ENCODE measurements at places on chromosomes 11 and 22.
A peak's percentile ranks its signal among the peaks of the same experiment; 100 is the strongest.

DNA sequence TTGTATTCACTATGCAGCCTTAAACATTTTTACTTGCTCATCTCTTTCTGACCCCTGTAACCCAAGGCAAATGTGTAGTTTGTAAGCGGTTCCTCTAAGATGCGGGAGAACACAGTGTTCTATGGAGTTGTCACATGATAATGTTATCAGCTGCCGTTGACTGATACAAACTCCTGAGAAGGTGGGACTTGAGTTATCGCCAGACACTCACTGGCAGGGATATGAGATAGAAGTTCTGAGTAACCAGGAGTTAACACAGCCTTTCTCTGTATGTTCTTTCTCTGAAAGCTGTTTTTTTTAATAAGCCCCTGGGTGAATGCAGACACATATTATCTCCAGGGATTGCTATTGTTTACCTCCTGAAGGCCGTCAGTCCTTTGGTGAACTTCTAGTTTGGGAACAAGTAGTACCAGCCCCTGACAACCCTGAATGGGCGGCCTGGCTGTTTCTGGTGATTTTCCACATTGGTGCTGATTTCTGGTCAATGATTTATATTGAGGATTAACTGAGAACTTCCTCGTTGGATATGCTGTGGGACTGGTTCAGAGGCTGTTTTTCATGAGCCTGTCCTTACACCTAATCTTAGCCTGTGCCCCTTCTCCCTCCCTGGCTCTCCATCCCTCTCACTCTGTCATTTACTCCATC lies 155.3 kb upstream of the RASSF10 start:
- no peak overlapping the region for H3K4me3 ChIP-seq
- H3K36me3 ChIP-seq, result no peaks in the 10 kb centered on the region
- no peak overlapping the region for H3K27ac ChIP-seq
- no peak for DNase-seq

DNA sequence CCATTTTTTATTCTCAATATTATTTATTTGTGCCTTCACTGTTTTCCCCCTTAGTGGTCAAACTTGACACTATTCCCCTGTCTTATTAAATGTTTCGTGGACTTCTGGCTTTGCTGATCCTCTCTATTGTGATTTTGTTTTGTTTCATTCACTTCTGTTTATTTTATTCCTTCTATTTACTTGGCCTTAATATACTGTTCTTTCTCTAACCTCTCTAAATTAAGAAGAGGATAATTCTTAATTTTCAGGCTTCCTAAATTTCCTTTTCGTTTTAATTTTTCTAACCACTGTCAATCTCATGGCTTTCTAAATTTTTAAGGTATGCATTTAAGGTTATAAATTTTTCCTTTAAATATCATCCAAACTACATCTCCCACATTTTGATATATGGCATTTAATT lies 83.0 kb upstream of the KCNQ1OT1 start:
- no peak overlapping the region for H3K27ac ChIP-seq
- no peak overlapping the region for H3K4me3 ChIP-seq
- H3K27me3 ChIP-seq, result peaks cover 8% of the 10 kb centered on the region
- no peaks in the 10 kb centered on the region for H3K4me1 ChIP-seq
- no peak for DNase-seq

DNA sequence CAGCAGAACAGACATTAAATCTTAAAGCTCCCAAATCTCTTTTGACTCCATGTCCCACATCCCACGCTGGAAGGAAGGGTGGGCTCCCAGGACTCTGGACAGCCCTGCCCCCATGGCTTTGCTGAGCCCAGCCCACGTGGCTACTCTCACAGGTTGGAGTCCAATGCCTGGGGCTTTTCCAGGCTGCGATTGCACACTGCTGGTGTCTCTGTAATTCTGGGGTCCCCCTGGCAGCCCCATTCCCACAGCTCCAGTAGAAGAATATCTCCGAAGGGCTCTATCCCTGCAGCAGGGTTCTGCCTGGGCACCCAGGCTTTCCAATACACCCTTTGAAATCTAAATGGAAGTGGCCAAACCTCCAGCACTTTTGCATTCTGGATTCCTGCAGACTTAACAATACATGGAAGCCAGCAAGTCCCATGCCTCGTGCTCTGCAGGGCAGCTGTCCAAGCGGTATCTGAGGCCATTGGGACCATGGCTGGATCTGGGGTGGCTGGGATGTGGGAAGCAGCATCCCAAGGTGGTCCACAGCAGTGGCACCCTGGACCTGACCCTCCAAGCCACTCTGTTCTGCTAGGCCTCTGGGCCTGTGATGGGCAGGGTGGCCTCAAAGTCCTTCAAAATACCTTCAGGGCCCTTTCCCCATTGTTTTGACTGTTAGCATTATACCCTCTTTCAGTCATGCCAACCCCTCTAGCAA lies 47.9 kb upstream of the TH start:
- no peaks in the 10 kb centered on the region for H3K4me1 ChIP-seq
- H3K4me3 ChIP-seq, result no peak overlapping the region
- no peak for DNase-seq
- H3K27ac ChIP-seq, result no peak overlapping the region
- H3K36me3 ChIP-seq, result no peaks in the 10 kb centered on the region

DNA sequence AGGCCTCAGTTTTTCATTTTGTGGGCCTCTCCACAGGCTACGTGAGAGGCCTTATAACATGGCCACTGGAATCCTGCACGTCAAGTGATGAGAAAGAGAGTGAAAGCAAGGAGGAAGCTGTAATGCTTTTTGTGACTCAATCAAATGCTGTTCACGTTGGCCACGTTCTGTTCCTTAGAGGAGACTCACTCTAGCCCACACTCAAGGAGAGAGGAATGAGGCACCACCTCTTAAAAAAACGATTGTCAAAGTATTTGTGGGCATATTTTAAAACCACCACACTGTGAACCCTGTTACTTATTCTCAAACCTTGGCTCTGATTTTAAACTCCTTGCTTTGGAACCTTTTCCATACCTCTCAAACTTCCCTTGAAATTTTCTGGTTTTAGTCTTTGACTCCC lies 705.0 kb downstream of the NELL1 start:
- H3K36me3 ChIP-seq, result no peaks in the 10 kb centered on the region
- H3K27me3 ChIP-seq, result no peaks in the 10 kb centered on the region
- H3K4me1 ChIP-seq, result no peaks in the 10 kb centered on the region
- DNase-seq, result no peak

DNA sequence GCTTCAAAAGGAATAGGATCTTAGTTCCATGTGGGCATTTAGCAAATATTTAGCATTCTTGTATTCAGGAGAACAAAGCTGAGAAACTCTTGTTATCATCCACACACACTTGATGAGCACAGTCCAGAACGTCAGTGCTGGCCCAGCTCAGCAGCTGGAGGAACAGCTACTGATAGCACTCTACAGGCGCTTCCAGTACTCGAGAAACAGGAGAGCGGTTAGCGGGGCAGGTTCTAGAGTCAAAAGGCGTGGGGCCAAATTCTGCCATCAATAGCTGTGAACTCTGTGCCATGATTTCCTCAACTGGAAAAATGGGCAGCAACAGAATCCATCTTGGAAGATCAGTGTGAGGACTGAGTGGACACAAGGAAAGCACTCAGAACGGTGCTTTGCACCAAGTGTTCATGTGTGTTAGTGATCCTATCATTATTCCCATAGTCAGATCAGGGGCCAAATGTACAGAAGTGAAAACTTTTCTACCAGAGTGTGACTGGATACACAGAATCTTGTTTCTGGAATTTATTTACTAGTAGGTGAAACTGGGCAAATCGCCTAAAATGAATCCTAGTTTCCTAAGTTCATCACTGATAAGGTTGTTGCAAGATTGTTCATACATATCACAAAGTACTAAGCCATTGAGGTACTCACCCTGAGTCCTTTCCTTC lies 3.2 kb downstream of the JOSD1 start:
- no peaks in the 10 kb centered on the region for H3K36me3 ChIP-seq
- H3K4me3 ChIP-seq, result 0 out of 2 replicates have a peak overlapping the region, but pooled peaks have one; percentile 100
- peaks cover 11% of the 10 kb centered on the region for H3K4me1 ChIP-seq
